ENCODE measurements at places on chromosomes 16 and 17.

DNA sequence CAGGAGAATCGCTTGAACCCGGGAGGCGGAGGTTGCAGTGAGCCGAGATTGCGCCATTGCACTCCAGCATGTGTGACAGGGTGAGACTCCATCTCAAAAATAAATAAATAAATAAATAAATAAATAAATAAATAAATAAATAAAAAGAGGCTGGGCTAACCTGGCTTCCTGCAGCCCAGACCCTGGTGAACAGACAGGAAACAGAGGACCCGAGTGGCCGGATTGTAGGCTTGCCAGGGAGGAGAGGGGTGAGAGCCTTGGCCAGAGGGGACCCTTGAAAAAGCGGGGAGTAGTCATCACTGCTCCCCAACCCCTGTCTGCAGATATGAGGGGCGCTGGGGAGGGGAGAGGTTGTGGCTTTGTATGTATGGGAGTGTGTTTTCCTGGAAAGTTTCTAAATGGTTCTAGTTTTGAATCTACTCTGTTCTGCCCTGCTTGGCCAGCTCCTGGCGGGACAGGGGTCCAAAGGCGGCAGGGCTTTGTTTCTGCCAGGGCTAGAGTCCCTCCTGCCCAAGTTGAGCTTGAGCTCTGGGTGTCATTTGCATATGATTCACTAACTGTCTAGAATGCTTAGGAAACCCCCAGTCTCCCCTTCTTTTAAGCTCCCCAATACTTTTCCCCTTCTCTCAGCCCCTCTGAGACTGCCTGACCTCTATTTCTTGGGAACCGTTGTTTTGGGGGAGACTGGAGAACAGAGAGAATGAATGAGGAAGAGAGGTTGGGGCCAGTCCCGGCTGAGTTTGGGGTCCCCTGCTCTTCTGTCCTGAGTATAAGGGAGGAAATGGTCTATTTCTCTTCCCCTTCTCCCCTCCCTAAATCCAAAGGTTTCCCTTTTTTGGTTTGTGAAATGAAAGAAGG lies 16.4 kb downstream of the RARA start:
- DNase-seq: no peak

DNA sequence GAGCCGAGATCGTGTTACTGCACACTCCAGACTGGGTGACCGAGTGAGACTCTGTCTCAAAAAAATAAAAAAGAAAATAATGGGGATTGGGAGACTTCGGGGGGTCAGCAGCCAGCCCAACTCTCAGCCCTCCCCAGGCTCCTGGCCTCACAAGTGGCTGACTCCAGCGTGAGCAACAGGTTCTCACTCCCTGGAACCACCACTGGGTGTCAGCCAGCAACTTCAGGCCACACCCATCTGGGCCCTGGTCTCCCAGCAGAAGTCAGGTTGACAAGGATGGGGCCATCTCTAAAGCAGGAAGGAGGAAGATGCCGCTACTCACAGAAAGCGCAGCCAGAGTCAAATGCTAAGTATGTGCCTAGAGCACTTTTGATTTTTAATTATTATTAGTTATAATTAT lies 139.4 kb downstream of the C16orf78 start:
- no peak for DNase-seq

- DNase-seq: no peak
Measured at GRCh38 chr16:50096791-50097190, 31.0 kb downstream of the HEATR3 start.

DNA sequence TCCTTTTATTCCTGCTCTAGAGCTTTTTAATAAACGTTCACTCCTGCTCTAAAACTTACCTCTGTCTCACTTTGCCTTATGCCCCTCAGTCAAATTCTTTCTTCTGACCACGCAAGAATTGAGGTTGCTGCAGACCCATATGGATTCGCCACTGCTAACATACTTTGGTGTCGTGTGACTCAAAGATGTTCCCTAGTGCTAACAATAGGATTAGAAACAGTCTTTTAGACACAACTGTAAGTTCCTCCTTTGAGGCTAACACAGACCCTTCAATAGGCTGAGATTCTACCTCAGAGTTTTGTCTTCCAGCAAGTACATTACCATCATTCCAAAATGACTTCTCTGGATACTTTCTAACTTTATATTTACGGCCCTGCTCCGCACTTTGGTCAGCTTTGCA lies 149.5 kb upstream of the COX10 start:
- DNase-seq: no peak

- no peak for DNase-seq
Measured at GRCh38 chr17:83081684-83082201, 2.3 kb downstream of the METRNL start.

GRCh38 chr17:68196394-68197090 lies 51.3 kb upstream of the AMZ2 start:
- no peak for DNase-seq

- DNase-seq: no peak
Measured at GRCh38 chr16:1916640-1916990, 1.6 kb downstream of the HS3ST6 start.

GRCh38 chr16:72536723-72537435 lies 364.9 kb upstream of the PMFBP1 start:
- DNase-seq: no peak

DNA sequence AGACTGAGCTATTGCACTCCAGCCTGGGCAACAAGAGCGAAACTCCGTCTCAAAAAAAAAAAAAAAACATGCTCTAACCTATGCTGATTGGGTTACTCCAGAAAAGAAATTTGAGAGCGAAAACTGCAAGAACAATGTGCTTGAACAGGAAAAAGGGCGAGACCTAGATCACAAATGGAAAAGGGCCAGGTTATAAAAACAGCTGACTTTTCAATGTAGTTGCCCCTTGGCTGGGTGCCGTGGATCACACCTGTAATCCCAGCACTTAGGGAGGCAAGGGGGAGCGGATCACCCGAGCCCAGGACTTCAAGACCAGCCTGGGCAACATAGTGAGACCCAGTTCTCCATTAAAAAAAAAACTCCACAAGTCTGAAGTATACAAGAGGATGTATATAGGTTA lies 48.8 kb downstream of the MRM3 start:
- DNase-seq: no peak

GRCh38 chr17:27552276-27552732 lies 78.7 kb upstream of the LGALS9 start:
- DNase-seq: no peak

DNA sequence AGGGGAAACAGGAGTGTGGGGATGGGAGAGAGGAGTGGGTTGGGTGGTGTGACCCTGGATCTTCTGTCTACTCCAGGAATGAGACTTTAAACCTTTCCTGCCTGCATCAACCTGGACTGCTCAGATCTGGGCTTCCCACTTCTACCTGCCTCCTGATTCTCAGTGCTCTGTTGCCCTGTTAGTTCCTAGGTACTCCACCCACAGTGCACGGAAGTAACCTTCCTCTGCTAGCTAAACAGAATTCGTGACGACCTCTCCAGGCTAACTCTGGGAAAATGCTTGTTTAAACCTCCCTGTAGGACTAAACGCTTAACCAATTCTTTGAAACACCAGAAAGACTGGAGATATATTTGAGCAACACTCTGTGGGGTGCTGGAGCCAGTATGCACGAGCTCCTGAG lies 83.4 kb upstream of the CLEC3A start:
- DNase-seq: no peak

GRCh38 chr17:59914274-59914854 lies 21.4 kb downstream of the RPS6KB1 start:
- no peak for DNase-seq

- no peak for DNase-seq
Measured at GRCh38 chr17:60526726-60527125, 684 bp upstream of the APPBP2 start.

GRCh38 chr17:27805520-27806146 lies 5.3 kb upstream of the NOS2 start:
- peak; percentile 35 for DNase-seq

- no peak for DNase-seq
Measured at GRCh38 chr17:80565343-80566053, 20.9 kb downstream of the RPTOR start.

DNA sequence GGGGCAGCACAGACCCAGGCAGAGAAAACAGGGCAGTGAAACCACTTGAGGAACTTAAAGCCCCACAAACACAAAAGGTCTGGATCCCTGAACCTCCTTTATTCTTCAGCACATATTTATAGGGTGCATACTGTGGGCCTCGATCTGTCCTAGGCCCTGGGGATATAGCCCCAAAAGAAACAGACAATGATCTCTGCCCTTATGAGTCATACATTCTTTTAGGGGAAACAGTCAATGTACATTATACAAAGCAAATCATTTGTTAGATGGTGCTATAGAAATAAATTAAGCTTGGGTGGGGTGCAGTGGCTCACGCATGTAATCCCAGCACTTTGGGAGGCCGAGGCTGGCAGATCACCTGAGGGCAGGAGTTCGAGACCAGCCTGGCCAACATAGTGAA lies 10.0 kb upstream of the HES7 start:
- no peak for DNase-seq

DNA sequence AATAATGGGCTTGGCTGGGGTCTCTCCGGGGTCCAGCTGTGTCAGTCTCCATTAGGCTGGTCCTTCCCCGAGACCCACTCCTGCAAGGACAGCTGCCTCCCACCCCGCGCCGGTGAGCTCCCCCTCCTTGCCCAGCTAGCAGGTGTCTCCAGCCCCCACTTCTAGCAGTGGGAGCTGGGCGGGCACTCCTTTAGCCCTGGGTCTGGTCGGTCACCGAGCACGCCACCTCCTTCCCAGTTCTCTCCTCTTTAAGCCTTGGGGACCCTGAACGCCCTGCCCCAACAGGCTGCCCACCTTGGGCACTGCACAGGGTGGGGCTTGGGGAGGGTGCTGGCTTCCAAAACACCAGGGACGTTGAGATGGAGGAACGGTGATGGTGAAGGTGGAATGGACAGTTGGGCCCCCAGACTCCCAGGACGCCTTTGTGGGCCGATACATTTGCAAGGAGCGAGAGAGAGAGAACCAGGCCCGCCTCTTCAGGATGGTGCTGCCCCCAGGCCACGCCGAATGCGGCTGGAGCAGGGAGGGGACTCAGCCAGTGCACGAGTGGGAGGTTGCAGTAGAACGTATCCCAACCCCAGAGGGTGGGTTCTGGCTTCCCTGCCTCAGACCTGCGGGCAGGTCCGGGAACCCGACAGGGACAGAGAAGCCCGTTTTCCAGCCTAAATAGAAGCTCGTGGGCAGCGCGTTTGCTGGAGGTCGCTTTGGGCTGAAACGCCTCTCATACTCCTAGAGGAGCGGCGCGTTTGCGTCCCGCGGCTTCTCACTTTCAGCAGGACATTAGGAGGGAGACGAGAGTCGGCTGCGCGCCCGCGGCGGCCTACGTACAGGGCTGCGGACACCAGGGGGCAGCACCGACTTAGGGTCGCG lies 10.7 kb downstream of the TBX2 start:
- DNase-seq: peak; percentile 50

Data from stimulated activated CD8-positive, alpha-beta memory T cell treated with anti-CD3 and anti-CD28 coated beads, Interleukin-15, amount 100 ng/mL, for 24 hours (primary cell).